Type B pancreatic cell (in vitro differentiated cells): ENCODE measurements at places on chromosomes 12 and 14.

GRCh38 chr14:78509516-78509915 lies 339.3 kb downstream of the NRXN3 start:
- no peak for DNase-seq

DNA sequence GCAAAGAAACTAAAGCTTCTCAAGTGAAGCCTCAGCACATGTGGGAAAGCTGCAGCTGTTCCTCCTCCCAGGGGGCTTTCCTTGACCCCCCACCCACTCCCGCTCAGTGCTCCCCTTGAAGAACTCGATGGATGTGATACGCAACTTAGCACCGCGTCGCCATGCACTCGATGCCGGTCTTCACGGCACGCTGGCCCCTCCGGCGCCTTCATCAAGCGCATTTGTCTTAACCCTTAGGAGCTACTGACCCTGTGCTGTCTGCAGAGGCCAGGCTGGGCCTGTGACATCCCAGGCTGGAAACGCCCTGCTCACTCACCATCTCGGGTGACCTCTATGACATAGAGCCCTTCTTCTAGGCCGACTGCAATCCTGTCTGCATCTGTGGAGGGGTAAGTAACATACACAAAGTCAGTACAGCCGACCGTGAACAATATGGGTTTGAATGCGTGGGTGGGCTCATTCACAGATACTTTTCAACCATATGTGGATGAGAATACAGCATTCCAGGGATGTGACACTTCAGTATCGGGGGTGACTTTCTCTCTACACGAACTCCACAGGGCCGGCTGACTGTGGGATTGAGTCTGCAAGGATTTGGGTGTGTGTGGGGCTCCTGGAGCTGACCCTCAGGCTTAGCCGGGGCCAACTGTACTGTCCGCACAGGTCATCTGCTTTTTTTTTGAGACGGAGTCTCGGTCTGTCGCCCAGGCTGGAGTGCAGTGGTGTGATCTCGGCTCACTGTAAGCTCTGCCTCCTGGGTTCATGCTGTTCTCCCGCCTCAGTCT lies 23.1 kb downstream of the AMN start:
- no peak for DNase-seq

- DNase-seq: no peak
These were observed 2.2 kb downstream of the LRFN5 start for GRCh38 chr14:41608681-41609390.

DNA sequence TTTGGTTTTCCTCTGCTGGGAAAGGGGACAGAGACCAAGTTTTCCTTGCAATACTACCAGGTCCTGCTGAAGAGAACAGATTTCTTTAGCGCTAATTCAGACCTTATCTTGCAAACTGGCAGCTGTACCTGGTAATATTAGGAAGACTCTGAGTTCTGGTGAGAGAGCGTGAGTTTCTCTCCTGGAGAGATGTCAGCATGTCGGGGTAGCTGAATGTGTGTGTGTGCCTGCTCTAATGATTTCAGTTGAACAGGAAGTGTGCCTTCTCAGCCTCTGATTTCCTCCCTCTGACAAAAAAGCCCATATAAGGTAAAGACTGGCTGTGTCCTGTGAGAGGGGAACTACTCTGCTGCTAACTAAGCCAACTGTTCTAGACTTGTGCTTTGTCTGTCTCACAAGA lies 10.3 kb upstream of the ERP27 start:
- no peak for DNase-seq

DNA sequence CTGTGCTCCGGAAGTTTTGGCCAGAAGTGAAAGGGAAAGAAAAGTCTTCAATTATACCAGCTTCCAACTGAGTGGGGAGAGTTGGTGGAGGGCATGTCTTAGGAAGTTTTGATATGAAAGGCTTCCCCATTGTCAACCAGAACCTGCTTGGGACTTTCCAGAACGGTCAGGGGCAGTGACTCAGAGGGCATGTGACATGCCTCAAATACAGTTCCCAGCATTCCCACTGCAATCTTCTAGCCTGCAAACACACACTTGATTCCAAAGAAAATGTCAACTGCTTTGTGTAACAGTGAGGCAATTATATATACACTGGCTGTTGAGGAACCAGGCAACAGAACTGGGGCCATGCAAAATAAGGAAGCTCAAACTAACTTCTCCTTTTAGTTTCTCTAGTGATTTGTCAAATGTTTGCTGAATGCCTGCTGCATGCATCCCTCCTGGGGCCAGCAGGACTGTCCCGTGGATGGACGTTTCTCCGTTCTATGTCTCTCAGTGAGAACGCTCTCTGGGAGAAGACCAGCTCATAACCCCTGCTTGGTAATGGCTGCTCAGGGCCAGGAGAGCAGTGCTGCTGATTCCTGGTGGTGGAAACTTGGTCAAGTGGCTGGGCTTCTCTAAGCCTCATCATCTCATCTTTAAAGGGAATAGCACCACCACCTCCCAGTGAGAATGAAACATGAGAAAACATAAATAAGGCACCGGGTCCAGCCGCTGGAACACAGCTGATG lies 18.3 kb downstream of the SLC25A47 start:
- no peak for DNase-seq

DNA sequence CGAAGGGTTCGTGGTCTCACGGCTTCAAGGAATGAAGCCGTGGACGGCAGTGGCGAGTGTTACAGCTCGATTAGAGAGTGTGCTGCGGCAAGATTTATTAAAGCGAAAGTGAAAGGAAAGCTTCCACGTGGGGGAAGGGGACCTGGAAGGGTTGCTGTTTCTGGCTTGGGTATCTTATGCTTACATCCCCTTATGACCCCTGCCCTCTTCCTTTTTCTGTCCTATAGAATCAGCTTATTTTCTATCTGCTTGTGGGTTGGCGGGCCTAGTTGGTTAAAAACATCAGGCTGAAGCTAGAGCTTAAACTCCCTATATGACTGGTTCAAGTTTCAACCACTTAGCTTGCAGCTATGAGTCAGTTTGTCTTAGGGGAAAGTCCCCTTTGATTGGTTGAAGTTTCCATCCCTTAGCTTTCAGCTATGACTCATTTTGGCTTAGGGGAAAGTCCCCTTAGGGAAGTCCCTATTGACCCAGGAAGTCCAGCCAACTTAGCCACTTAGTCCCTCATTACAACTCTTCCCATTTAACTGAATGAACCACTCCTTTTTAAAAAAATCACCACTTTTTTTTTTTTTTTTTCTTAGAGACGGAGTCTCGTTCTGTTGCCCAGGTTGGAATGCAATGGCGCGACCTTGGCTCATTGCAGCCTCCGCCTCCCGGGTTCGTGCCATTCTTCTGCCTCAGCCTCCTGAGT lies 1494.7 kb upstream of the TMEM132C start:
- DNase-seq: no peak

DNA sequence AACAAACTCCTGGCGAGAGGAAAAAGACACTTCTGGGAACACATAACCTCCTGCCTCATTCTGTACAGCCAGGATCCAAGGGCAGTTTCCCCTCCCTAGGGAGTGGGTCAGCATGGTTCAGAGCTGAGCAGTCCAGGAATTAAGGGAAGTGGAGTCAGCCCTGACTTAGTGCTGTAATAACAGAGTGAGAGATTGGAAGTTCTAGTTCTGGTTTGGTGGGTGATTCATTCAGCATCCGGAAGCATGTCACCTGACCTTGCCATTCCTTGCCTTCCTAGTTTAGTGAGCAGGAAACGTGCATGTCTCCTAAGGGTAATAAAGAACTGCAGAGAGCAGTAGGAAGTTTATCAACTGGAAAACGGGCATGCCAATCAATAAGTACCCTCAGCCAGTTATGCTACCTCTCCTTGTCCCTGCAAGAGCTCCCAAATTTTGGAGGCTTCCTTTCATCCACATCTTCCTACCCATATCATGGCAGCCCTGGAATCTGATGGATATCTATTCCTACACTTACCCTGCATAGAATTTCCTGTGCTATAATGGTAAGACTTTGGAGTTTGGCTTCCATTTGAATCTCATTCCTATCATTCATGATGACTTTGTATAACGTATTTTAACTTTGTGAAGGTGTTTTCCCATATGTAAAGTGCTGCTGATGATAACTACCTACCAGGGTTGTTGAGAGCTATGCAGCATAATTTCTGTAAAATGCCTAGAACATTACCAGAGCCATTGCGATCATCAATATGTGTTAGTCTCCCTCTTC lies 28.5 kb upstream of the MAGOHB start:
- DNase-seq: no peak

DNA sequence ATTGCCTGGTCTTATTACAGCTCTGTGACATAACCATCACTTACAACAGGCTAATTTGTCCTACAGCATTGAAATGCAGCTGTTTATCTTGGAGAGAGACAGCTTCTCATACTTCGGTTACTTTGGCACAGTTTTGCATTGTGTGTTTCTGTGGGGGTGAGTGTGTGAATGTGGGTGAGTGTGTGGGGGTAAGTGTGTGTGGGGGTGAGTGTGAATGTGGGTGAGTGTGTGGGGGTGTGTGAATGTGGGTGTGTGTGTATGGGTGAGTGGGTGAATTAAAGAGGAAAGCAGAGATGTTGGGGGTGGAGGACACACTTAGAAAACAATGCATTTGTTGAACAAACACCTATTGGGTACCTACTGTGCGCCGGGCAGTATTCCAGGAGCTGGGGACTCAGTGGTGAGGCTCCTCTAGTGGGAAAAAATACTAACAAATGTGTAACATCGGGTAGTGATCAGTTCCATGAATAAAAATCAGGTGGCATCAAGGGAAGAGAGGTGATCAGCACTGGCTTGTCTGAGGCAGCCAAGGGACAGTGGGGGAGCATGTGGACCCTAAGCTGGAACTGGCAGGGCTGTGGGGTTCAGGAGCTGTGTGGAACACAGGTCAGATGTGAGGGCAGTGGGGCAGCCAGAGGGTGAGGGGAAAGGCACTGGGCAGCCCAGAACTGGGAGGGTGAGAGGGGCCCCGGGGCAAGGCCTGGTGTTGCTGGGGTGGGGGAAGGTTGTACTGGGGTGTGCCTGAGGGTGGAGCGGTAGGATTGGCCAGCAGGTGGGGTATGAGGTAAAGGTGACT lies 44.1 kb upstream of the AMN start:
- no peak for DNase-seq

DNA sequence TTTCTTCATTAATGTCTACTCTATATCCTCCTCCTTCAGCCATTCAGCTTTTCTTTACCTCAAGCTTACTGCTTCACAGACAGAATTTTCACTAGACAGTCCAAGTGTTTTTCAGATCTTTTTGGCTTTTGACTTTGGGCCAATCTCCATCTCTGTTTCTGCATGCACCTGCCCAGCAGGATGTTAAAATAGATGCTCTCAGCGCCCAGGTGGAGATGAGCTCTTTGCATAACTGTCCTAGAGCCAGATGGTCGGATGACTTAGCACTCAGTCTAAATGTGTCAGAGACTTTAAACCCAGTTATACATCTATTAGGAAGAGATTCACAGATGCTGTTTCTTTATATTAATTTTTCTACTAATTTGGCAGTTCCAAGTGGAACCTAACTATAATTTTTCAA lies 80.3 kb upstream of the SSTR1 start:
- DNase-seq: no peak

GRCh38 chr12:40618636-40619035 lies 73.6 kb upstream of the CNTN1 start:
- DNase-seq: no peak

DNA sequence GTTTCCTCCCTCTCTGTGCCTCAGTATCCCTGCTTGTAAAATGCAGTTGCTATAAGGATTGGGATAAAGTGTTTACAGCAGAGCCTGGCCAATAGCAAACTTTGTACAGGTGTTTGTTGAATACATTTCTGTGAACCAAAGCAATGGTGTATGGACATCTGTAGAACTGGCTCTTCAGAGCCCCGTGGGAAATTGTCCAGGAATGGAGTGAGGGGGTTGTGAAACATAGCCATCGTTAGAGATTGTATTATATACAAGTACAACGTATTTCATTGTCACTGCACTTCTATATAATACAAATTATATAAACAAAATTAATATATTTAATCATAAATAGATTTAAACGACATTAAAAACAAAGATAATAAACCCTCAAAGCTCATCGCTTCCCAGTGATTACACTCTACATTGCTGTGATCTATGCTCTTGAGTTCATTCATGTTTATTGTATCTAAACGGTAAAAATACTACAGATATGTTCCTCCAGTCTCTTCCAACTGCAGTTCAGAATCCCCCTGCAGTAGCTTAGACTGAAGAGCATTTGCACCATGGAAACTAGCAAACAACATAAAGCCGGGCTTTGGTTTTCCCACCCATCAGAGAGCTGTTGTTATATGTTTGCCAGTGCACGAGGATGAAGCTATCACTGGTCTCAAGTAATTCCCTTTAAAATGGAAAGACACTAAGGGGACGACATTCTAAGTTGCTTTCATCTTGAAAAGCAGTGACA lies 216.7 kb downstream of the TMEM132C start:
- DNase-seq: no peak

GRCh38 chr12:113128802-113129663 lies 6.5 kb downstream of the RASAL1 start:
- no peak for DNase-seq

DNA sequence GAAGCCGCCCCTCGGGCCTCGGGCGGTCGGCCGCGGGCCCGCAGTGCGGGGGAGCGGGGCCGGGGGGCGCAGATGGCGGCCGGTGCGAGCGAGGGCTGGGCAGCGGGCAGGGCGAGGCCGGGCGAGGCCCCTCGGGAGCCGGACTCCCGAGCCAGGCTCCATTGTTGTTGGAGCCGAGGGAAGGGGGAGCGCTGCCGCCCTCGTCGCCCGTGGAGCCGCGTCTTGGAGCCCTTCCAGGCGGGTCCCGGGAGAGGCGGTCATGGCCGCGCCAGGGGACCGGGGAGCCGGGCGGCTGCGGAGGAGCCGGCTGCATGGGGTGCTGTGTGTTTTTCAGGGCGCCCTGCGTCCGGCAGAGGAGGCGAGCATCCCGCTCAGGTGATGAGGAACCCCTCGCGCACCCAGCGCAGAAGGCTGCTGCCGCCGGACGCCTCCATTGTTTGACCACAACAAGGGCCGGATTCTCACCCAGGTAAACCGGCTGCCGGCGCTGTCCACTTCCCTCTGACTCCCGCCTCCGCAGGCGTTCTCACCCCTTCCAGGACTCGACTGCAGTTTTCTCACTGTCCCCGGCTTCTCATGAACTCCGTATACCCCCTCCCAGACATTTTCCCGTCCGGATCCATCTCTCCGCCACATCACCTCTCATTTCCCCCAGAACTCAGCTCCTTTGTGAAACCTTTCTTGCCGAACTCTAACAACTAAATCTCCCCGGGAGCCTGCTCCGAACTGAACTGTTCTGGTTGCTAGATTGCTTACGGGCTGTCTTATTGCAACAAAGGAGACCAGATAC lies 732 bp downstream of the ZNF664 start:
- no peak for DNase-seq

DNA sequence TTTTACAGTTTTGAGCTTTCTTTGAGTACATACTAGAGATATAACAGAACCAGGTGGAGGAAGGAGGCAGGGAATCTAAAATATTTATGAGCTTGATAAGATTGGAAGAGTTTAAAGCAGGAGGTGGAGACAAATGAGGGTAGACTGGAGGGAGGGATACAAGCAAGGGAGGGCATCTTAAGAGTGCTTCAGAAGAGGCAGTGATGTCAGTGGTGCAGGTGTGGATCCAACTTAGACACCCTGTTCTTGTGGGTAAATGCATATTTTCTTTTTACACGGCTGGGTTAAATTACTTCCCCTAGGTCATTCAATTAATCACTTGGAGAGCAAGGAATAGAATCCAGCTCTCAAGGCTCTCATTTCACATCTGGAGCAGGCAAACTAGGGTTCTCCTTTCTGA lies 146.1 kb upstream of the LRIG3 start:
- DNase-seq: no peak

GRCh38 chr12:69517406-69517805 lies 47.2 kb downstream of the FRS2 start:
- no peak for DNase-seq
